ENCODE measurements at places on chromosomes 5 and 9. TPM values are rescaled to one million over a fixed set of nuclear protein-coding genes. Genes with fewer than 3 reads are reported as not detected.

AGXT2 gene
- not detected for total RNA-seq

C9orf43 gene
- total RNA-seq: 1.9 TPM

TCF7 gene
- total RNA-seq: 6.2 TPM

TMEM171 gene
- 0.42 TPM for total RNA-seq

RASEF gene
- total RNA-seq: 0.78 TPM

SLC4A9 gene
- total RNA-seq: not detected

LRRC19 gene
- total RNA-seq: not detected

CDHR2 gene
- 0.39 TPM for total RNA-seq

PITX1 gene
- total RNA-seq: 6.7 TPM

CDC20B gene
- total RNA-seq: not detected

PRSS3 gene
- 1.7 TPM for total RNA-seq

CAMK4 gene
- total RNA-seq: 1.1 TPM

MCCC2 gene
- total RNA-seq: 98.8 TPM

SAXO1 gene
- total RNA-seq: 0.94 TPM

MARCOL gene
- total RNA-seq: not detected

RARS1 gene
- total RNA-seq: 41.4 TPM

SLC45A2 gene
- total RNA-seq: not detected

BRINP1 gene
- total RNA-seq: 3.4 TPM

ADAMTS12 gene
- 10.5 TPM for total RNA-seq

ZBED3 gene
- total RNA-seq: 11.1 TPM

FOXD4 gene
- total RNA-seq: 0.46 TPM

TLE1 gene
- 76.4 TPM for total RNA-seq

LVRN gene
- total RNA-seq: 0.25 TPM

All from adrenal gland (tissue), 19 donors.